ENCODE measurements at places on chromosomes 3 and 15.
A peak's percentile ranks its signal among the peaks of the same experiment; 100 is the strongest.

GRCh38 chr3:182384221-182384620 lies 409.1 kb upstream of the ATP11B start:
- no peak for DNase-seq

- DNase-seq, result no peak
These were observed 235.3 kb downstream of the ARRDC4 start for GRCh38 chr15:98195796-98196195.

- peak; percentile 64 for DNase-seq
These were observed 1588.2 kb downstream of the SI start for GRCh38 chr3:163490119-163490518.

- no peak for DNase-seq
These were observed 166.4 kb upstream of the GBE1 start for GRCh38 chr3:81927811-81928210.

DNA sequence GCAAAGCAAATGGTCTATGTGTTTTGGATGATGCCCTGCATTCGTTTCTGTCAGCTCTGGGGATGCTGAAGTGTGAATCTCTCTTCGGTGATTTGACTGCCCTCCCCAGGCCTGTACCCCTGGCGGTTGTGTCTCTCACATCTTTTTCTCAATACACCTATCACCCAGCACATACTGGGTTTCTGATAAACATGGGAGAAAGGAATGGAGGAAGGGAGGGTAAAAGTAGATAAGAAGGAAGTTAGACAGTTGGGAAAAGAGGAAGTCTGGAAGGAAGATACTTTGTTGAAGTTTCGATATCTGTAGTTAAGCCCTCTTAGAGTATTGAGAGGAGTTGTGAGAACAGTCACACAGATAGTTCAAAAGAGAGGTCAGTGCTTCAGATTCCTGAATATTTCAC lies 35.8 kb upstream of the LRTM1 start:
- DNase-seq, result peak; percentile 12

DNA sequence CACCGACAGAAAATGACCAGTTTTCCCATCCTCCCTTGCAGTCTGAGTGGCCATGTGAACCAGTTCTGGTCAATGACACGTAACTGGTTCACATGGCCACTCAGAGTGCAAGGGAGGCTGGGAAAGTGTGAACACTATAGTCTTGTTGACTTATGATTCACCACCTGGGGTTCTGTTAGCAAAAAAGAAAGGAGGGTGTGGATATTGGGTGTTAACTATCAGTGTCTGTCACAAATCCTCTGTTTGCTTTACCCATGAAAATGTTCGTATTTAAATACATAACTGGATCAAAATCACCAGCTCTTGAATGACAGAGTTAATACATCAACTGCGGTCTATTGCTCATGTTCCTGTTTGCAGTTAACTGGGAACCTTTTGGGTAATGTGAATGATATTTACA lies 92.3 kb downstream of the ADAMTSL3 start:
- no peak for DNase-seq

DNA sequence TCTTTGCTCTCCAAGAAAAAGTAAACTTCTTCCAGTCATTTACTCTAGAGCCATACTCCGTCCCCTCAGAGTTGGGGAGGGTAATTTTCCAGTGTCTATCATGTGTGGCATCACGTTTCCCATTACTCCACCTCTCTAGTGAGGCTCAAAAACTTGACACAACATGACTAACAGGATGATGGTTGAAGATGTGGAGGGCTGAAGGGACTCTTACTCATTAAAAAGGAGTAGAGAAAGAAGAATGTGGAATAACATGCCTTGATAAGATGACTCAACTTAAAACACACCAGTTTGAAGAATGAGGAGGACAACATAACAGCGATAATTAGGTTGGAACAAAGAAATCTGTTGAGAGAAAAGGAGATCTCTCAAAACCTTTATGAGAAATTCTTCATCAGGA lies 894.3 kb downstream of the OTOL1 start:
- DNase-seq, result no peak

DNA sequence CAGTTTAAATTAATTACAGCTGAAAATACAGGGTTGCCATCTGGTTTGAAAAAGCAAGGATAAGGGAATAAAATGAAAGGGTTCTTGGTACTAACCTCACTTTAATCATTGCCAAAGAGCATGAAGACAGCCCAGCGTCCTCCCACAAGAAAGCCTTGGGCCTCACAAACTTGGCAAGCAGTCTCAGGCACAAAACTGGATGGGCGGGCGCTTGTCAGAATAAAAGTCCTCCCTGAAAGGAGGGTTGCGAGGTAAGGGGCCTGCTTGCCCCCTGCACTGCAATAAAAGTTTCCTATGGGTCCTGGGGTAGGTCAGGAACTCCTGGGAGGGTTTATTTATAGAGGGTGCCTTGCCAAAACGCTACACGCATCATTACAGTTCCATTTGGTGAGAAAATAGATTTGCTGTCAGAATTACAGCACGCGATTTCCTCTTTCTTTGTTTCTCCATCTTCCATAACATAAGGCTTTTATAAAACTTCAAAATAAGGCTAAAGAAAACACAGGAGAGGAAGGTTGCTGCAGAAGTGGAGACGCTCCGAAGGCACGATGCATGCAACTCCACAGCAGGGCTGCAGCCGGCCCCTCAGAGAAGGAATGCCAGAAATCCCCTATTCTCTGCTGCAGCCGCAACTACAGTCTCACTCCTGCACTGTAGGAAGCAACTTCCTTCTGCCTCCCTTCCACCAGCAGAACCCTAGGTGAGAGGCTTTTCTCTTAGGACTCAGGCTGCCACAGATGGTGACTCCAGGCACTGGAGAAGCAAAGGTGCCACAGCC lies 61.3 kb downstream of the VGLL4 start:
- peak; percentile 77 for DNase-seq

- peak; percentile 43 for DNase-seq
These were observed 36.6 kb downstream of the ATP6V1A start for GRCh38 chr3:113783463-113783862.

GRCh38 chr15:101099183-101099582 lies 152.7 kb downstream of the CHSY1 start:
- DNase-seq, result no peak

DNA sequence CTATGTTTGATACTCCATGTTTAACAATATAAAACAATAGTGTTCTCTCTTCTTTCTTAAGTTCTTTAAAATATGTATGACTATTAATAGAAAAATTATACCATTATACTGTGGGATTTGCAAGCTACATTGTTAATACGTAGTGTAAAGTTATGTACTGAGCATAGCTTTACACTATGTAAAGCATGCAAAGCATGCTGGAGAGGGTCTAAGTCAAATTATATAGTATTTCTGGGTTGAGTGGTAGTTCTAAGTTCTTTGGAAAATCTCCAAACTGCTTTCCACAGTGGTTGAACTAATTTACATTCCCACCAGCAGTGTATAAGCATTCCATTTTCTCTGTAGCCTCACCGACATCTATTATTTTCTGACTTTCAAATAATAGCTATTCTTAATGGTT lies 253.0 kb downstream of the RAP2B start:
- DNase-seq, result no peak

GRCh38 chr15:65952391-65953053 lies 83.2 kb downstream of the RAB11A start:
- peak; percentile 58 for DNase-seq

- DNase-seq, result no peak
These were observed 77.7 kb downstream of the ABHD5 start for GRCh38 chr3:43768381-43768973.

DNA sequence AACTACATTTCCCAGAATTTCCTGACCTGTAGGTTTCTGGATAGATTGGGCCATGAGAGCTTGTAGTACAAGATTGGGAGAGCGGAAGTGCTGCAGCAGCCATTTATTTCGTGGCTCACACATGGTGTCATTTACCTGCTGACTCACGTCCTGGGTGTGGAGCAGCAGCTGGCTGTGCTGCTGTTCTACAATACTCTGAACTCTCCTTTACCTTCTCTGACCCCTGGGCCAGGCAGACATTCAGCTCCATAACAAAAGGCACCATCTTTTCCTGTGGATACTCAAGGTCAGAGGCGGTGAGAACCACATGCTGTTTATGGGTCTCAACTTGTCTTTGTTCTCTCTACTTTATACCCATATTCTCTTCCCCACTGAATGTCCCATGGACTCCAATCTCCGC lies 490.2 kb downstream of the IGSF11 start:
- no peak for DNase-seq

DNA sequence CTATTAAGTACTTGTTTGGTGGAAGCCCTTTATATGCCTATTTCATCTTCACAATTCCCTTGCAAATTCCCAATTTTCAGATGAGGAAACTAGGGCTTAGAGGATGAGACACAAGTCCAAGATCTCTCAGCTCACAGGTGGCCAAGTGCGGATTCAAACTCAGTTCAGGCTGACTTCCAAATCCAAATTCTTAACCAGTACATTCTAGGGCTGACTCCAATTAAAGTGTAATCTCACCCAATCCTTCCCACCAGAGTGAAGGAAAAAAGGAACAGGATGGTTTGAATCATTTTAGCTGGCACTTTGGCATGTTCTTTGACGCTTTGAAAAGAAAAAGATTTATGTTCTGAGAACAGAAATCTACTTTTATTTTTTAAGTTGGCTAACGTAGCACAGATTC lies 12.7 kb downstream of the ARHGEF3 start:
- DNase-seq, result no peak

DNA sequence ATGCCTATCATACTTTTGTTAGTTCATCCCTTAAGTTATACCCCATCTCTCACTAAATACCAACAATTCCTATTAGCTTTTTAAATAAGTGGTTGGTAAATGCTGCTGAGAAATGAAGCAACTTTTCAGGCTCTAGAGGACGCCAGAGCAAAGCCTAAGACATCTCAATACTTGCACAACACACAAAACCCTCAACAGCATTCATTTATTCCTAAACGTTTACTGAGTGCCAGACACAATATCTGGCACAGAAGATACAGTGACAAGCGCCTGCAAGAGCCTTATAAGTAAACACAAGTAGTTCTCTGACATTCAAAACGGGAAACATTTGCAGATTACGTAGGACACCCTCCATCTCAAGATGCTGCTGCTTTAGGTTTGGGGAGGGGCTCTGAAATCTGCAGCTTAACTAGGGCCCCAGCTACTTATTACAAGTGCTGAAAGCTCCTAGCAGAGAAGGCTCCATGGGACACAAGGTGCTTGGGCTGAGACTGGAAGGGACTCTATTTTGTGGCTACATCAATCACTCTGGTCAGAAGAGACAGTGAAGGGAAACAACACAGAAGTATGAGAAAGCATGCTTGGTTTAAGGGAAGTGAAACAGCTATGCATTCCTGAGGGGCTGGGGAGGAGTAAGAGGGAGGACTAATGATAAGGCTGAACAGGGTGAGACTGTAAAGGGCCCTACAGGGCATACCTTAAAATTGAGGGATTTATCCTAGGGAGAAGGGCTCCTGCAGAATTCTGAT lies 311.3 kb downstream of the PLCL2 start:
- DNase-seq, result peak; percentile 19

DNA sequence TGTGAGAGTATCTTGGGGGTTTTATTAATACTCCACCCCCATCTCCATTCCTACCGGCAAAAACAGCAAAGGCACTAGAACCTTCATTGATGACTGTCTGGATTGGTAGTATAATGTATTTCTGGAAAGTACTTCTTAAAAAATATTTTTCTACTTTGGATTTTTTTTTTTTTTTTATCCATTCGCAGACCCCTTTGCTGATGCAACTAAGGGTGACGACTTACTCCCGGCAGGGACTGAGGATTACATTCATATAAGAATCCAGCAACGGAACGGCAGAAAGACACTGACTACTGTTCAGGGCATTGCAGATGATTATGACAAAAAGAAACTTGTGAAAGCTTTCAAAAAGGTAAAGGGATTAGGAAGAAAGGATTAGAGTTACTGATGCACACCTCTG lies 1.2 kb downstream of the EIF1B start:
- DNase-seq, result peak; percentile 10

- DNase-seq, result no peak
These were observed 30.7 kb downstream of the SCN11A start for GRCh38 chr3:39021029-39021428.

GRCh38 chr15:74270854-74271520 lies 34.9 kb downstream of the CCDC33 start:
- no peak for DNase-seq

DNA sequence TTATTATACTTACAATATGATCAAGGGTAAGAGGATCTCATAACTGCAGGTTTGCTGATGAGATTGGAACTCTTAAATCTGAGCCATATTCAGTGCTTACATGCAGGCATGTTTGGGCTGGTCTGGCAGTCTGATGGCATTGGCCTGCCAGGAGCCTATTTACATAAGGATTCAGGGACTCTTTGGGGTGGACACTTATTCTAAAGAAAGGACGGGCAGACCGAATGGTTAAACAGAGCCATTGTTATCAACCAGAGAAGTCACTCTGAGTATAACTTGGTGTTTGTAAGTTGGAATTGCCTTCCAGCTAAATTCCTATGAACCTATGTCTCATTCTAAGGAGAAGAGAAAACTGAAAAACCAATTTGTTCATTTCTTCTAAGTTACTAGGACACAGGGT lies 932.8 kb downstream of the IGSF11 start:
- DNase-seq, result no peak

GRCh38 chr3:183449791-183450190 lies 21.4 kb upstream of the MCF2L2 start:
- DNase-seq, result no peak

GRCh38 chr3:170835336-170835735 lies 34.7 kb downstream of the RPL22L1 start:
- DNase-seq, result no peak

DNA sequence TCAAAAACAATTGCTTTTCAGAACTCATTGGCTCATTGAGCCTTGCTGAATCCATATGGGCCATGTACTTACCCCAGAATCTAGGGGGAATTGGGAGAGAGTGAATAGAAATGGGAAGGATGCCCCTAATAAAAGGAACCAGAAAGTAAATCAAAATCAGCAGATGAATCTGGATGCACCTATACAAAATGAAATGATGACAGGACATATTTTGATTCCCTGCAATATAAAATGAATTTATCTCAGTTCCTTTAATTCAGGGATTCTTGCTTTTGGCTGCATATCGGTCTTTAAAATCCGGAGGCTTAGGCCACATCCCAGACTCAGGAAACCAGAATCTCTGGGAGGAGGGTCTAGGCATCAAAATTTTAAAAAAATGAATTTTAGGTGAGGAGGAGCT lies 107.7 kb upstream of the NEO1 start:
- DNase-seq, result no peak

- DNase-seq, result no peak
These were observed 6.5 kb downstream of the ADAM10 start for GRCh38 chr15:58742819-58743502.

GRCh38 chr15:77544162-77544561 lies 88.5 kb downstream of the LINGO1 start:
- DNase-seq, result no peak

- DNase-seq, result no peak
These were observed 225.0 kb upstream of the PROK2 start for GRCh38 chr3:72009851-72010443.

DNA sequence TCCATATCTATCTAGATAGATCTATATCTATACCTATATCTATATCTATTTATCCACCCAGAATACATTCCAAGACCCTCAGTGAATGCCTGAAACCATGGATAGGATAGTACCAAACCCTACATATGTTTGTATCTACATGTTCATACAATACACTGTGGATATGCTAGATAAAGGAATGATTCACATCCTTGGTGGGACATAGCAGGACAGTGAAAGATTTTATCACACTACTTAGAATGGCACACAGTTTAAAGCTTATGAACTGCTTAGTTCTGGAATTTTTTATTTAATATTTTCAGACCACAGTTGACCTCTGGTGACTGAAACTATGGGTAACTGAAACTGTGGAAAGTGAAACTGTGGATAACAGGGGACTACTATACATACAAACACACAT lies 198.8 kb upstream of the TTC14 start:
- no peak for DNase-seq
